ENCODE measurements at places on chromosomes 11 and 22.

- no peak for DNase-seq
These were observed 63.6 kb upstream of the TIMP3 start for GRCh38 chr22:32737811-32738497.

GRCh38 chr22:35380537-35381423, at the start of gene HMOX1:
Gene HMOX1, plus strand, starts transcription at chr22:35381096. Its CDS starts 78 bp downstream, at chr22:35381174.
- DNase-seq: no peak

DNA sequence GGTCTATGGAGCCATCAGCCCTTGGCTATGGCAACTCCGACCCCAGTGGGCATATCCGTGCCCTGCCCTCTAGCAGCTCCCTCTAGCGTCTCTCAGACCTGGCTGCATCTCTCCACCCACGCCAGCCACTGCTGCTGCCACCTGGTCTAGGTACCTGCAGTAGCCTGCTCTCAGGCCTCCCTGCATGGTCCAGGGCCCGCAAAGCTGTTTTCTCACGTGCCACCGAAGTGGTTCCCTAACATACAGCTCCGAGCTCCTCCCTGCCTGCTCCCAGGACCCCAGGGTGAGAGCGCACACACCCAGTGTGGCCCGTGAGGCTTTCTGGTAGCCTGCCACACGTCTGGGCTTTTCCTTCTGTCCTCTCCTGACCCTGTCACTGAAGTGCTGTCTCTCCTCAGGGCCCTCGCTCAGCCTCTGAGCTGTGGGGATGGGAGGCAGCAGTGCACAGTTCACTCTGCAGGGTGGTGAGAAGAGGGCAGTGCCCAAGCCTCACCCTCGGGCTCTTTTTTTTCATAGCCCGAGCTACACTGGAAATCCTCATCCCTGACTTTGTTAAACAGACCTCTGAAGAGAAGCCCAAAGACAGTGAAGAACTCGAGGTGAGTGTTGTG, 14.3 kb downstream of the DGCR8 start:
- DNase-seq: no peak

DNA sequence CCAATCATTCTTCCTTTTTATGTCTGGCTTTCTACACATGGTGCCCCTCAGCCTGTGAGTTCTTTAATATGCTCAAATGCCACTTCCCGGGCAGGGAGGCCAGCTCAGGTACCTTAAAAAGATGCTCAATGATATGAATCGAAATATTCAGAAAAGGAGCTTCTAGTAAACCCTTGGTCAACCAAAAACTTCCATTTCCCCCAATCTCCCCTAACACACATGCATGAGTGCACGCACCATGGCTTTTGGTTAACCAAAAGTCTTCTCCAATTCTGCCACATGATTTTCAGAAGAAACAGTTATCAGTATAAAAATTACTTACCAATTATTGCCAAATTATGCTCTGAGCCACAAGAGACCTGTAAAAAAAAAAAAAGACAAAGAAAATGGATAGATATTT, 135.0 kb downstream of the SERGEF start:
- DNase-seq: no peak

- DNase-seq: no peak
These were observed 60.0 kb downstream of the MYEOV start for GRCh38 chr11:69353696-69354544.

All from iPS DF 6.9 (cell line).